CD4-positive, alpha-beta T cell treated with Interleukin-4 for 4 hours (primary cell): ENCODE measurements at places on chromosomes 12 and 14.
A peak's percentile ranks its signal among the peaks of the same experiment; 100 is the strongest.

- peak; percentile 9 for DNase-seq
These were observed 339.3 kb downstream of the BCL11B start for GRCh38 chr14:98932431-98933325.

DNA sequence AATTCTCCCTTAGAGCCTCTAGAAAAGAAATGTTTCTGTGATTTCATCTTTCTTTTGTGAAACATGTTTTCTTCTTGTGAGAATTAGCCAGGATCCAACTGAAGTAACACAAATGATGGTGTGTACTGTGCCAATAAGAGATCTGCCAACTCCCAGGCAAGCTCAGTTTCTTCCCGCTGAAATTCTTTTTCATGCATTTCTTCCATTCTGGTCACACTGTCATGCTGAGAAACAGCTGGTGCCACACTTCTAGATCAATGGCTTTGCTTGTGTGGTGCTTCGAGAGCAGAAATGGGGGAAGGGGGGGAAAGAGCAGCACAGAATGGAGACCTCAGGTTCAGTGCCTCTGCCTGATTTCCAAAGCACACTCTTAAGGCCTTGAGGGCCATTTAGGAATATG is 41.4 kb upstream of the FGF6 start:
- no peak for DNase-seq

DNA sequence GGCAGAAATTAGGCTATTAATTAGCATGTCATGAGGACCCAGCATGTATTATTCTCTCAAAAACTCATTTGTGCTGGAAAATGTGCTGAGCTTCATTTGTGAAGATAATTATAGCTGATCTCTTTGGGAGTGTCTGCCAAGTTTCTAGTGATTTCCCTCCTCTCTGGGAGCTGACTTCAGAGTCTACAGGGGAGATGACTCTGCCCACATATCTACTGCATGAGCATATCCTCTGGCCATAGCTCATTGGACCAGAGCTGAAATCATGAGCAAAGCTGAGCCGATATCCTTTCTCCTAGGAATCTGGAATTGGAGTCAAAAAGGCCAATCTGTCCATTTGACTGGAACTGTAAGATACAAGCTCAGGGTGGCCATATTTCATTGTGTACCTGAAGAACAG is 5.9 kb downstream of the CCDC198 start:
- no peak for DNase-seq

DNA sequence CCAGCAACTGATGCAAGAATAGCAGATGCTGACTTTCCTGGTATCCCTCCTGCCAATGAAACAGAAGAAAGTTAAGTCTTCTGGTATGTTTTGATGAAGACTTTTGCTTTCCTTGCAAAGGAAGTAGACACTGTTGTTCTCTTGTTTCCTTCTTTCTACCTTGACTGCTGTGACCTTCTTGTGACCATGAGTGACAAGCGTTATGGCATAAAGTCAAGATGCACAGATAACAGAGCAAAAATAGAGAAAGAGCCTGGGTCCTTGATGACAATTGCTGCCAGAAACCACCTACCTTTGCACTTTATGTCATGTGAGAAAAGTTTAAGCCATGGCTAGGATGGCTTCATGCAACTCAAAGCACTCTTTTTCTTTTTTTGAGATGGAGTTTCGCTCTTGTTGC is 49.2 kb upstream of the LTA4H start:
- DNase-seq: no peak

GRCh38 chr14:90731487-90731886 is 84.7 kb downstream of the TTC7B start:
- no peak for DNase-seq

DNA sequence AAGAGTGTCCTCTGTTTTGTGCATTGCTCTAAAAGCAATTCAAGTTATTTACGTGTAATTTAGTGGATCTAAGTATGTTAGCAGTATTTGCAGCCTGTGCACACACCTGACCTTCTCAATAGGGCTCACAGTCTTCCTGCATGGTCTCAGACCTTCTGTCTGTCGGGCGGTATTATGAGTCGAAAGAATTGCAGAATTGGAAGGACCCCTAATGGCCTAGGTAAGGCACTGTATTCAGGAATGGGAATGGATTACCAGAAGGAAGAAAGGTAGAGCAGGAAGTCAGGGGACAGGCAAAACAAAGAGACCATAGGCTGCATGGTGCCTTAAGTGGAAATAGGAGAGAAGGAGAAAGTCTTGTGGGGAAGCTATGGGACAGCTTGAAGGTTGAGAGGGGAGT is 341.6 kb downstream of the VRK1 start:
- DNase-seq: no peak

- peak; percentile 80 for DNase-seq
These were observed 53.6 kb downstream of the ARF6 start for GRCh38 chr14:49946320-49947141.

- no peak for DNase-seq
These were observed 133.8 kb upstream of the ARHGAP5 start for GRCh38 chr14:31943217-31943799.
